ENCODE measurements at places on chromosomes 5 and 9.
A peak's percentile ranks its signal among the peaks of the same experiment; 100 is the strongest.

- peak; percentile 64 for DNase-seq
Observed at GRCh38 chr9:5838884-5839571, 6.1 kb upstream of the ERMP1 start.

GRCh38 chr9:137351781-137352501, 49.9 kb upstream of the NRARP start:
- no peak for DNase-seq

GRCh38 chr9:33921967-33922895, 105.3 kb downstream of the UBE2R2 start:
- no peak for DNase-seq

GRCh38 chr9:4501147-4501507, 10.9 kb downstream of the SLC1A1 start:
- DNase-seq, result no peak

DNA sequence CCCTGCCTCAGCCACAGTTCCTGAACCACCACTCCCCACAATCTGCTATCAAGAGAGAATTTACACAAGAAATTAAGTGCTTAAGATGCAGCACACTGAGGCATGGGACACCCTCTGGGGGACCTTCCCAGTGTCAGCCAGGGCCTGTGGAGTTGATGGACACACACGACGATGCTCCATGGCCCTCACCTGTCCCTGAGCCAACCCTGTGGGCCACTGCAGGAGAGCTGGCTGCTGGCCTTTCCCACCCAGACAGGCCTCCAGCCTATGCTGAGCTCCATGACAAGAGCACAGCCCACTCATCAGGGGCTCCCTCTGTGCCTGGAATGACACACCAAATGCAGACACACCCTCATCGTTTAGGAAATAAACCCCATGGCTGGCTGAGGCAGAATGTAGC, 124.6 kb downstream of the ADAMTS16 start:
- no peak for DNase-seq

DNA sequence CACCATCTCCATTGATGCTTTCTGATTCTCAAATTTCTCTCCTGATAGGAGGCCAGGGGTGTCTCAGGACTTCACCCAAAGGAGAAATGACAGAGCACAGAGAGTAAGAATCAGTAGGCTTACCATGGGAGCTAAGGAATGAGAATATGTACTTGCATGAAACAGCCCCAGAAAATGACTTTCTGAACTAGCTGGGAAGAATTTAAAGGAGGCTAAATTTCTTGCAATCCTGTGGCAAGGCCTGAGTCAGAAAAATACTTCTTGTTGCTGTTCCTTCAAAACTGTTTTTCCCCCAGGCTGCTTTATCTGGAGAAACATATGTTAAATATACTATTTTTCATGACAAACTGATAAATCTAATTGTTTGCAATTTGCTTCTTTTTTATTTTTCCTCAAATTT, 53.4 kb upstream of the FBXL7 start:
- DNase-seq, result no peak

DNA sequence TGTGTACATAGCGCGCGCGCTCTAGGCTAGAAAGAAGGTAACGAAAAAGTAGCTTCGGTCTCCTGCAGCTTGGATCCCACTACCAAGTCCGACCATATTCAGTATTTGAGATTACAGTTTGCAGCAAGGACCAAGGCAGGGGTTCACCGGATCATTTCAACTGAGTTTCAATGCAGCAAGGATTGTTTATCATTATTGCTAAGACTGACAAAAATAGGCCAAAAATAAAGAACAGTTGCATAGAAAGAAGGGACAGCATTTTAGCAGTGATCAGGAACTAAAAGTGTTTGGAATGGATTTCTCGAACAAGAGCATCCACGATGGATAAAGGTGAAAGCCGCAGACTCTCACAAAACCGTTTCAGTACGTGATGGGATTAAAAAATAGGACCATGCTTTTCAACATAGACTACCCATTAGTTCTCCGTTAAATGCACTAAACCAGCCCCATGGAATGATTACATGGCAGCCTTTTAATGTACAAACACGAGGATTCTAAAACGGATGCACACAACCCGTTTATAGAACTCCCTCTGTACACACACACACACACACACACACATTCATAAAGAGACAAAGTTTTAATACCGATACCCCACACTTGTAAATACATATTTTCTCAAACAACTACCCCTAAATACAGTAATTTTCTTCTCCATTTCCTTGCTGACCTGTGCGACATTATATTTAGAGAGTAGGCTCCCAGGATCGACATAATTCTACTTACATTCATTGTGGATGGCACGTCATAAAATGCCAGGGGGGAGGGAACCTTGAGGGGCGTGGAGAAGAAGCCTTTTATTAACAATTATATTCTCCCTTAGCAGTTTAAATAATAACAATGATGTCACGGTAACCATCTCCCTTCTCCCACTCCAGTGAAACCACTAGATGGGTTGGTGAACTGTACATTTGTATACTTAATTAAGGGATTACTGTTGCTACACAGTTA, 197.1 kb downstream of the MEF2C start:
- no peak for DNase-seq

DNA sequence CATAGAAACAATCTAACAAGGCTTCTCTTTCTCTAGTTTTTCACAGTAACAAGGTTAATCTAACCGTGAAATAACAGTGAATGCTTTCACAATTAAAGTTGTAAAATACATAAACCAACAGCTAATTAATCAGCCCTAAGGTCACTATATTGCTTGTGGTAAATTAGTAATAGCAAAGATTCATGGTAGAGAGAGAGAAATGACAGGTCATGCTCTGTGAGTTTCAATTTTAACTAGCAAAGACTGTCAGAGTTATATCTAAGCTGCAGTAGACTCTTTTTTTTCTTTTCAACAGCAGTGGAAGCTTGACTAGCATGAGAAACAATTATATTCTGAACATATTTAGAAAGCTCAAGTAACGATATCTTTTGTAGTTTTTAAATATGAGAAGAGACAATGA, 1068.0 kb downstream of the MAT2B start:
- DNase-seq, result no peak

- peak; percentile 81 for DNase-seq
Observed at GRCh38 chr9:107484117-107484723, 5.3 kb downstream of the KLF4 start.

- DNase-seq, result peak; percentile 95
Observed at GRCh38 chr5:40551496-40552491, 127.9 kb upstream of the PTGER4 start.

DNA sequence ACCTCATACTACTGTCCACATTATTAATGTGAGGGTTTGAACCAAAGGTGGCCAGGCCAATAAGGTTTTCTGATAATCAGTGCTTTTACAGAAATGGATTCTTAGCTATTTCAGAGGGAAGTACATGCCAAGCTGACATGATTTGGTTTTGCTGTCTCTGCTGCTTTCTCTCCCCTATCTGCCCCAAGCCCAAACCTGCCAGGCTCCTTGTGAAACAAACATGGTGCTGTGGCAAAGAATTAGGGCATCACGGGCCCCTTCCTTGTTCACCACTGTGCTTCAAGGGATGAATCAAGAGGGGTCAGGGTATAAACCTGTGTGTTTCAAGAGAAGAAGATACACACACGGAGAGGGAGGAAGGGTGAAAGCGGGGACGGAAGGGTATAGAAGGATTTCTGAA, 41.3 kb upstream of the SMU1 start:
- DNase-seq, result no peak

GRCh38 chr9:117887383-117887782, 183.2 kb downstream of the TLR4 start:
- no peak for DNase-seq

GRCh38 chr5:171493646-171494393, 74.4 kb downstream of the FGF18 start:
- DNase-seq, result no peak

DNA sequence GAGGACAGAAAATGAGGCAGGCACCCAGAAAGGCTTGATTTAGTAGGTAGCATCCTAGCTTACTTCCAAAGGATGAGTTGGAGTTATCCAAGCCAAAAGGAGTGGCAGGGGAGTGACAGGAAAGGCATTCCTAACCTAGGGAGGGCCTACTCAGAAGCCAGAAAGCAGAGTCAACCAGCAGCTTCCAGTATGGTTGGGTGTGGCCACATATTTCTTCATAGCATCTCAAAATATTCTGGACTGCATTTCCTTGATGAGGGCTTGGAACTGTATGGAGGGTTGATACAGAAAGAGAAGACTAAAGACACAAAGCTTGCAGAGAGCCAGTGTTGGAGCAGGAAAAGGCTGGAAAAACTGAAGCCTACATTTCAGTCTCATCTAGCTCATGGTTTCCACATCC, 656.8 kb upstream of the DMAC1 start:
- DNase-seq, result peak; percentile 11

GRCh38 chr5:37002176-37002751, 125.7 kb downstream of the NIPBL start:
- DNase-seq, result no peak

GRCh38 chr5:6411141-6411540, 32.8 kb upstream of the MED10 start:
- no peak for DNase-seq

Measured in A172 (cell line).